ENCODE measurements at places on chromosomes 11 and 22. TPM values are rescaled to one million over a fixed set of nuclear protein-coding genes. Genes with fewer than 3 reads are reported as not detected.

The CHADL gene
- 0.75 TPM for total RNA-seq

The MRPL17 gene
- total RNA-seq = 49.7 TPM

The SAMM50 gene
- total RNA-seq = 77.8 TPM

The NPAS4 gene
- total RNA-seq = not detected
